Mucosa of gallbladder (tissue), 1 donor: ENCODE measurements at places on chromosomes 1 and 21. TPM values are rescaled to one million over a fixed set of nuclear protein-coding genes. Genes with fewer than 3 reads are reported as not detected.

DNAJC28 gene
- total RNA-seq = 2.8 TPM

SLC1A7 gene
- total RNA-seq = 21.1 TPM

- no peak for DNase-seq
These were observed 5.1 kb upstream of the LAMB3 start for GRCh38 chr1:209657140-209657879.

GRIK3 gene
- total RNA-seq = 1.1 TPM

DNA sequence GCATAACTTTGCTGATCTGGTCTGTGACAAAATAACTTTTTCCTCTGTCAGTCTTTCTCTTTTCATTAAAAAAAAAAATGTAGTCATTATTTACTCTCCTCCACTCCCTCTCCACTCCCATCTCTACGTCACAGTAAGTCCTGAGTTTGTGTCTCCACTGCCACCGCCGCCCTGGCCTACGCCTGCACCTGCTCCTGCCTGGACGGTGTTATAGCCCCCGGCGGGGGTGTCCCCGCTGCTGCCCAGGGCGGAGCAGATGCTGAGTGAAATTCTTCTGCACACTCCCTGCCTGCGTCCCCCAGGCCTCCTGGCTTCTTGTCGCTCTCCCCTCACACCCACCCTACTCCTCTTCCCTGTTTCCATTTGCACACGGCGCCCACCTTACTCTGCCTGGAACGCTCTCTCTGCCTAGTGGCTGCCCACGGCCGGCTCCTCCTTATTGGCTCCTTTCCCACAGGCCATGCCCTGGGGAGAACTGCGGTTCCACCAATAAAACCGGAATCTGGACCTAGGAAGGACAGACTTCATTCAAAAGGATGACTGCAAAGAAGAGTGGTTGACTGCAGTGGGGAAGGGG, 55.2 kb upstream of the C1orf174 start:
- DNase-seq = no peak

GRCh38 chr1:89545264-89546038, 20.8 kb downstream of the LRRC8B start:
- DNase-seq = no peak

DNA sequence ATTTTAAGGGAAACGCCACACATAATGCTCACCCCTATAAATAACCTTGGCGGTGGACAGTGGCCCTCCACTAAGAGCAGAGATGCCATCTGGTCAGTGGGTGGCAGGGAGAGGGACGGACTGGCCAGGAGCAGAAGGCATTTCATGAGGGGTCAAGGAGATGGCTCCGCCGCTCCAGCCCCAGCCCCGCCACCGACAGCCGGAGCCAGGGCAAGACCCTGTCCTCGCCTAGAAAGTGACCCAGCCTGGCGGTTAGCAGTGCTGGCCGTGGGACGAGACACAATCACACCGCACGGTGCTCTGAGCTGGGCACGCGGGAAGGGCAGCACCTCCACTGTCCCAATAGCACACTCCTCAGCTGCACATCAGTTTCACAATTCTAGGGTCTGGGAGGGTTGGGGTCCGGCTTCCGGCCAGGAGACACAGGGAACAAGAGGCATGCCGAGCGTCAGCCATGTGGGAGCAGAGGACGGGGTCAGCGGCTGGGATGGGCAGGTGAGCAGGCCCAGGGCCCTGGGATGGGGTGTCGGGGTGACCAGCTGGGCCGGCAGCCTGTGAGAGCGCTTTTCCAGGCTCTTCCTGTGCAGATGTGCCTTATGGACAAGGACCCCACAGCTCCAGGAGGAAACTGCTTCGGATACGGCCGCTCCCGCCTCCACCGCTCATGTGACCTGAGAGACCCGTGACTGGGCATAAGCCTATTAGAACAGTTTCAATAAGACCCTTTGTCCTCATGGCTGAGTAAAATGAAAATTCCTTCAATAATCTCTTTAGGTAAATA, 5.7 kb downstream of the SLC19A1 start:
- no peak for DNase-seq

GRCh38 chr1:236354330-236355147, 39.5 kb upstream of the EDARADD start:
- DNase-seq = no peak

PLCH2 gene
- total RNA-seq = 8.1 TPM

DNA sequence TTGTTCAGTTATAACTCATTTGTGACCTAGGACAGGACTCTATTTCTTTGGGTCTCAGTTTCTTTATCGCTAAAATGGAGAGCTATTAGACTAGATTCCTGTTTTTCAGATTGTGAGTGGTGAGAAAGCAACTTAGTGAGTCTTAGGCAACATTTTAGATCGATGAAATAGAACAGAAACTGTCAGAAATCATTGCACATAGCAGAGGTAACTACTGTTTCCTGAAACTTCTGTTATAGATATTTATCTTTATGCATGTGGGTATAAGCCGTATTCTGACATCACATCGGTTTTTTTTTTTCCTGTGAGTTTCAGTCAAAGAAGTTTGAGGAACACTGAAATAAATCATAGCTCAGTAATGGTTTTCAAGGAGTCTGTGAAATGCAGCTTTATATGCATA, 42.1 kb upstream of the DNAJC6 start:
- DNase-seq = no peak

- peak; percentile 72 for DNase-seq
These were observed 41.2 kb upstream of the RAB4A start for GRCh38 chr1:229229721-229230139.

AQP10 gene
- total RNA-seq = 0.32 TPM

DNAJC8 gene
- total RNA-seq = 61.9 TPM

LAPTM5 gene
- 111 TPM for total RNA-seq

DNA sequence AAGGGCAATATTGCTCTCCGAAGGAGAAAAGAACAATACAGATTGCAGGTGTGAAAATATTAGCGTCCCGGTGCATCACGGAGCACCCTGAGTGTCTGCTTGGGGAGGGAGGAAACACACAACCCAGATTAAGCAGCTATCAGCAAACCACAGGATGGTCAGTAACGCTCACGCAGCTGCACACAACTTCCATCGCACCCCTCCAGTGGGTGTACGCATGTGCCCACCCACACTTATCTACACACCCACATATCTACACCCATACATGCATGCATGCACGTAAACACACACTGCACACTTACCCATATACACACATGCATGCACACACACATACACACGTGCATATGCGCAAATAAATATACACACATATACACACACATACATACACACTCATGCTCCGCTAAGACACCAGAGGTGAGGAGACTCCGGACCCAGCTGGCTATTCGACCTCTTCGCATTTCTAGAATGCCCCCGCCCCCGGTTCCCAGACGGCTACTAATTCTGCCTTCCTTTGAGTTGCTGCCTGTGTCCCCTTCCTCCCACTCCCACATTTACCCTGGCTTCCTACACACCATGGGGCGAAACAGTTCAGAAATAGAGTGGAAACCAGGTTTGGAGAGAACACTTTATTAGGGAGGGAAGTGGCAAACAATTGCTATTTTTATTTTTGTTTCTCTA, 26.2 kb downstream of the ITPKB start:
- no peak for DNase-seq

DNA sequence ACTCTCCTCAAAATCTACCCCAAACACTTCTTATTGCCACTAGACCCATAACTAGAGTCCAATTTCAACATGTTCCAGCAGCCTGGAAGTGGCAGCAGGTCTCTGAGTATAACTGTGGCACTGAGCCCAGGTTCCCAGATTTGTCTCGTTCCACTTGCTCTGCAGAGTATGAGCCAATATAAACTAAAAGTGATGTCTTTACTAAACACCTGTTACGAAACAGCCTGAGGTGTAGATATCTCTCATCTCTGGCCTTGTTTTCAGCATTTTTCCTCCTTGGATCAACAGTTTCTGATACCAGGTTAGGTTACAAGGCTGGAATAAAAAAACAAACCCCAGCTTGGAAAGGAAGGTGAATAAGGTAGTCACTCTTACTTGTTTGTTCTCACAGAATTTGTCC, 25.2 kb upstream of the PRDX6 start:
- DNase-seq = no peak

GRCh38 chr21:43691086-43691795, 27.7 kb upstream of the PDXK start:
- DNase-seq = no peak

ACTL8 gene
- not detected for total RNA-seq

TAGLN2 gene
- 205 TPM for total RNA-seq

GRCh38 chr1:5861871-5862825, 130.1 kb downstream of the NPHP4 start:
- DNase-seq = peak; percentile 11

DNA sequence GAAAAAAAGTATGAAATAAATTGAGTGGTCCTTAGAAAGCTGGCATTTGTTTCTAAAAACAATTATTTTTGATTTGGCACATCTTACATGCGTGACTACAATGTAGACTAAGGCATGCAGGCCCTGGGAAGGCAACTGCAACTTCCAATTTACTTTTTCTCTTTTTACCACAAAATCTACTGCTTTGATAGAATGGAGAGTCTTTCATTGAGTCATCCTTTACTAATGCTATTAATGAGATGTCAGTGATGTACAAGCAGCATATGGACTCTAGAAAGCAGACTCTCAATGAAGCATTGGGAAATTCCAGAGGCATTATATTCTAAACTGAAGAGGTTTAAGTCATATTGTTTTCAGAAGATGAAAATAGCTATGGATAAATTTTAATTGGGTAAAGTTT, 29.6 kb upstream of the PRRX1 start:
- DNase-seq = no peak

CAPN2 gene
- total RNA-seq = 431 TPM

AADACL3 gene
- total RNA-seq = not detected

- DNase-seq = no peak
These were observed 206.1 kb downstream of the BACH1 start for GRCh38 chr21:29504751-29505321.

DNA sequence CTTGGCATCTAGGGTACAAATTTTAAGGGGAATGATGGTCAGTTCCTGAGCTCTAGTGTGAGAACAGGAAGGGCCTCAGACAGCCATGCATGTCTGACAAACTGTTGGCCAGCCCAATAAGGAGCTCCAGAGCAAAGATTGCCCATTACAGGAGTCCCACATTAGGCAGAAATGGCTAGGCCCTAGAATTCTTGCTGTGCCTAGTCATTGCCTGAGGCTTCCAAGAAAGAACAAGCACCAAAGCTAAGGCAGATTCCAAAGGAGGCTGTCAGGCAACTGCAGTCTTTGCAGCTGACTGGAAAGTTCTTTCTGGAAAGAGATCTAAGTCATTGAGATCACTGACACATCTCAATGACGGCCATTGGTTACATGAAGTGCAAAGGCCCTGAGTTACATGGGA, 3.9 kb upstream of the STIL start:
- DNase-seq = no peak

- no peak for DNase-seq
These were observed 160.2 kb downstream of the TOMM20 start for GRCh38 chr1:234968451-234968850.

- no peak for DNase-seq
These were observed 439.5 kb downstream of the PLPP3 start for GRCh38 chr1:56139836-56140235.

CAPN9 gene
- 0.83 TPM for total RNA-seq

DNA sequence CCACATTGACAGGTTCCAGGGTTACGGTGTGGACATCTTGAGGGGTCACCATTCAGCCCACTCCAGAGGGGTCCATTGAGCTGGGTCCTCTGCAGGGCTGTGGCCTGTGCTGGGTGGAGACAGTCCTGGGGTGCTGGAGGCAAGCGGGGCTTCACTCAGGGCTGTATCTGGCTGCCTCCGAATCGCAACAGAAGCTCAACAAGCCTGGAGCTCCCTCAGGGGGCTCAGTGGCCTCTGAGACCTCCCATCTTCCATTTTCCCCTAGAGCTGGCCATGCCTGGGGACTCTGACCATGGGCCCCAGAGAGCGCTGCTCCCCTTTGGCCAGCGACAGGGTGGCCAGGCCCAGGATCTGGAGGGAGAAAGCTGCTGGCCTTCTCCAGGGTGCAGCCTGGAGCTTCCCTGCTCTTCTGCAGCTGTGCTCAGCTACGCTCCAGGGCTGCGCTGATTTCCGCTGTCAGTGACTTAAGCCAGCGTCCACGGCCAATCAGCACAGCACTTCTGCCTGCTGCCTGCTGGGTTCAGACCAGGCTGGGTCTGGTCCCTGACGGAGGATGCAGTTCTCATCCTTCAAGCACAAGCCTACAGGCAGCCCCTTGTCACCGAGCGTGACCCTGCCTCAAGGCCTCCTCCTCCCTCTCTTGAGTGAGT, 45.0 kb upstream of the ADARB1 start:
- DNase-seq = no peak

GRCh38 chr1:10950316-10951172, 61.9 kb upstream of the TARDBP start:
- DNase-seq = no peak

DNA sequence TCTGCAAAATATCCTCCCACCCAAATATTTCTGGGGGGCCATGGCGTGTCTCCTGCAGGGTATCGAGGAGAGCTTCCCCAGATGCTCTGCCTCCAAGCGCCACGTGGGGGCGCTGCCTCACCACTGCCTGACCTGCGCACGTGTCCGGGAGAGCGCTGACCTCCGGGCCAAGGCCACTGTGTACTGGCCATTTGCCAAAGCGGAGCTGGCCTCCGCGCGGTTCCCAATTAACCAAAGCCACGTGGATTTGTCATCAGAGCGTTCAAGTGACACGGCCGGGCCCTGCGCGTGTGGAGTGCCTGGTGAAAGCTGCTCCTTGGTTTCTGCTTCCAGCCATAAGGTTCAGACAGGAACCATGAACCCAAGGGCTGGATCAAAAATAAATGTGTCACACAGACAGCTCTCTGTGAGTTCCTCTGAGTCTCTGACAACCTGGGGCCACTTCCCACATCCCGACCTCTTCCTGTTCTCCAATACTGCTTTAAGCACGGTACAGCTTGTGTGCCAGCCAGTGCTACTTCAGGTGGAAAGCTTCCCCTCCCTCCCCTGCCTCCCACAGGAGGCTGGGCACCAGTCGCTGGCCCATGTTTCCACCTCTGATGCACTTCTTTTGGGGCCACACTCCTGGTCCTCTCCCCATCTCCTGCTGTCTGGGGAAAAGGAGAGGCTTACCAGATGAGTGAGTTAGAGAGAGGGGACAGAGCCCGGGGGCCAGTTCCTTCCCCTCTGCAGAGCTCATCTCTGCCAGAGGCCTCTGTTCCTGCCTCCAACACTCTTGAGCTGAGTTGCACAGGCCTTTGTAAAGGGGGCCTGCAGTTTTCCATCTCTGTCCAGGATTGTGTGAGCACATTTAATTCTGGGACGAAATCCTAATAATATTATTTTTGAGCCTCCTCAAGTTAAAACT, 26.1 kb downstream of the ZP4 start:
- peak; percentile 70 for DNase-seq
